Ascending aorta (tissue), 2 donors: ENCODE measurements at places on chromosomes 5 and 9. TPM values are rescaled to one million over a fixed set of nuclear protein-coding genes. Genes with fewer than 3 reads are reported as not detected.

DNA sequence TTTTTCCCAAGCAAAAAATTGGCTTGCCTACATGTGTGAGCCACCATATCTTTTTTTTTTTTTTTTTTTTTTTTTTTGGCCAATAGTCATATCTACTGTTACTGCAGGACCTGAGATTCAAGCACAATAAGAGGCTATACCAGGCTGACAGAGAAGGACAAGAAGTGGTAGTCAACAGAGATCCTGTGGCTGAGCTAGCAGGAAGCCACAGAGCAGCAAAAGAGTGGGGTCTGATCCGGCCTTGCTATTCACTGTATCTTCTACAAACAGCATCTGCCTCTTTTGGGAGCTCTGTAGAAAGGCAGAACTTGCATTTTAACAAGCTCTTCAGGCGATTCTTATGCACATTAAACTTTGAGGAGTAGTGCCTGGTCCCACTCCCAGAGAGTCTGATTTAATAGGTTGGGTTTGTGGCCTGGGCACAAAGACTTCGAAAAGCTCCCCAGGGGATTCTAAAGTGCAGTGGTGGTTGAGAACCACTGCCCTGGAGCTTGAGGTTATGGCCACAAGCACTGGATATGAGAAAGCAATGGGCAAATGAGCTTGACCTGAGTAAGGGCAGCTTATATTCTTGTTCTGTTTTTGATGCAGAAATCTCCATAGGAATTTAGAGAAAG lies 162.8 kb downstream of the PIK3R1 start:
- no peak overlapping the region for H3K4me3 ChIP-seq
- H3K36me3 ChIP-seq: no peaks in the 10 kb centered on the region
- no peaks in the 10 kb centered on the region for H3K27me3 ChIP-seq
- peak overlapping the region; percentile 56 for H3K27ac ChIP-seq
- H3K4me1 ChIP-seq: peaks cover 20% of the 10 kb centered on the region

Gene PRRT1B
- total RNA-seq: not detected

Gene HARS1
- 68.6 TPM for total RNA-seq

- no peaks in the 10 kb centered on the region for H3K27me3 ChIP-seq
- DNase-seq: no peak
- no peak overlapping the region for H3K27ac ChIP-seq
- H3K36me3 ChIP-seq: peaks cover 59% of the 10 kb centered on the region
These were observed 10.9 kb upstream of the HDHD3 start for GRCh38 chr9:113387560-113388230.

DNA sequence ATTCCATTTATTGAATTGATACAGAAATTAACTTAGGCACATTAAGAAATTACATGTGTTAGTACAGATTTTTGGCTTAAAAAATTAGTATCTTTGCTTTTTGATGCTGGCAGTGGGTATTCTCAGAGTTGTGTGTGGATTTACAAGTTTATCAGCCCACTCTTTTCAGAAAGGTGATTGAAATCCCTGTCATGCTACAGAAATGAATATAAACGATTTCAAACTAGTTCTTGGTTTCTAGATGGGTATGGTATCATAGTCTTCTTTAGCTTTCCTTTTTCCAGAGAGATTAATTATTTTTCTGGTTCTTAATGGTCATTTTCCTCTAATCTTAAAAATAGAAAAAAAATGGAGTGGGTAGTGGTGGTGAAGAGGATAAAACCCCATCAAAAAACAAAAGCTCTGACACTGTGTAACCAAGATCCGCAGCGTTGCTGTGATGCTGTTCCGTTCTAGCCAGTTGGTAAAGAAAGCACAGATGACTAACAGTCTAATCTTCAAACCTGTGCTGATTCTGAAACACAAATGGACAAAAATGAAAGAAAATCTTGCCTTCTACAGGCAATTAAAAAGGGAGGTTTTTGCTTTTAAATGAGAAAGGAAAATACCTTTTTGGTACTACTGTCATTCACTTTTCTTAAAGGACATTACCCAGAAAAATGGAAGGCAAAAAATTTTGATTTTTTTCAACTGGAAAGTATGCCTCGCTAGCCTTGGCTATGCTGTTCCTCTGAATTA lies 5.2 kb downstream of the LRRTM2 start:
- DNase-seq: no peak
- H3K4me1 ChIP-seq: no peaks in the 10 kb centered on the region
- no peaks in the 10 kb centered on the region for H3K27me3 ChIP-seq
- H3K27ac ChIP-seq: peak overlapping the region; percentile 31
- H3K4me3 ChIP-seq: peak overlapping the region; percentile 20

Gene IGIP
- total RNA-seq: 5.6 TPM

DNA sequence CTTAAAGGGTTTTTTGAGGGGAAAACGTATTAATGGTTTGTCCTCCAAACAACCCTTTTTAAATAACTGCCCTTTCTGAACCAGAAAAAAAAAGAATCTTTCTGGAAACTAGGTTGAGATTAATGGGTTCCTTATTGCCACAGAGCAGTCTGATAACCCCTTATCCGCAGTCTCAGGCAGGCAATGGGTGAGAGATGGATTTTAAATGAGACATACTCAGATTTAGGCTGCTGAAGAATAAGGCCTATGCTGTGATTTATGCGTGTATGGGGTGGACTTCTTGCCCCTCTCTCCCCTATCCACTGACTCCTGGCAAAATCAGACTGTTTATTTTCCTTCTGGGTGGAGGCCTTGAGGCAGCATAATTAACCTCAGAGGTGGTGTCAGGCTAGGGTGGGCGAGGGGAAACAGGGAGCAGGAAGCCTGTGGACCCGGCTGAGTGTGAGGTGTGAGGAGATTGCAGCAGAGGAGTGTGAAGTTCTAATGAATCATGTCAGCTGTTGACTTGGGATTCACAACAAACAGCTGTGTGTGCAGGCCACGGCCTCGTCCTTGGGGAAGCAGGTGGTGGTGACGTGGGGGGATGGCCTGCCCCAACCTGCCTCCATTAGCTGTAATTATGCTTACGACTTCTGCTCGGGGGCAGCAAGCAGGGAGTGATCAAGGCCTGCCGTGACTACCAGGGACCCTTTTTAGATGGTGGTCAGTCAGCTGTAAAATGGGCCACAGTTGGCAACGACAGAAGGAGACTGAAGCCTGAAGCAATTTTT lies 196.4 kb downstream of the SEMA6A start:
- no peak overlapping the region for H3K27ac ChIP-seq
- no peaks in the 10 kb centered on the region for H3K36me3 ChIP-seq
- H3K4me3 ChIP-seq: no peak overlapping the region

- DNase-seq: no peak
- H3K27ac ChIP-seq: no peak overlapping the region
- no peaks in the 10 kb centered on the region for H3K27me3 ChIP-seq
- no peak overlapping the region for H3K4me3 ChIP-seq
These were observed 211.4 kb upstream of the FTMT start for GRCh38 chr5:121640298-121640697.

DNA sequence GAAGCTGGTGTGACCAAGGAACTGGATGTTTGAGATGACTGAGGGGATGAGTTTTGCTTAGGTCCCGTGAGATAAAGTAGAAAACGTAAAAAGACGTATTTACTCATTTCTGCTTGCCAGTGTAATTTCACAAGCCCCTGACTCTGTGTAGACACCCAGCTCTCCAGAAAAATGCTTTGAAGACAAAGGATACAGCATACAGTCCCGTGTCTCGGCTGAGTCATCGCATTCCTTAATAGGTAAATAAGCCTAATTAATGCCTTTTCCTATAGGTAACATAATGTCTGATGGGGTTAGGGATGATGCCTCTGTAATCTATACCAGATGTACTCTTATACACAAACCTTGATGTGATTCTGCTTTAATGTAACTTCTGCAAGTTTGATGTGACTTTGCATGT lies 20.2 kb downstream of the S100Z start:
- no peaks in the 10 kb centered on the region for H3K27me3 ChIP-seq
- no peaks in the 10 kb centered on the region for H3K4me1 ChIP-seq
- no peaks in the 10 kb centered on the region for H3K36me3 ChIP-seq
- no peak for DNase-seq
- no peak overlapping the region for H3K27ac ChIP-seq
- H3K4me3 ChIP-seq: no peak overlapping the region

DNA sequence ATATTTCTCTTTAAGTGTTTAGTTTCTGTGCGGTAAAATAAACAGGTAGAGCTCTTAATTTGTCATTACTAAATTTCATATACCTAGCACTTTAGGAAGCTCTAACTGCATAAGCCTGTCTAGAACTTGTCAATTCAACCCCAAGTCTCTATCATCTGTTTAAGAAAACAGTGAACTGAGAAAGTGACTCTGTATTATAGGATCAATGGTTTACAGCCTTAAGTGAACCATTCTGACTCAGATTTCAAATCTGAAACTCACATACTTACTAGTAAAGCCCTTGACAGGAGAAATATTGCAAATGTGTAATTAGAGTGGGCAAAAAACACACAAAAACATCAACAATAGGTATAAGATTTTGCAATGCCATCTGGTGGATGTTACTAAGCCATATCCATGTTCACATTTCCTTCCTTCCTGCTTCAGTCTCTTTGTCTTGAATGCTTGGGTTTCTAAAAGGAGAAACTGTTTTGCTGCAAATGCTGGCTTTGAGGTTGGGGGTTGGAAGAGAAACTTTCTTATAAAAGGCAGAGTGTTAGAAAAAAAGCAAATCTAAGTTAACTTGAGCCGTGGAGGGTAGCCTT lies 101.8 kb downstream of the DOCK8 start:
- no peaks in the 10 kb centered on the region for H3K27me3 ChIP-seq
- DNase-seq: no peak
- H3K27ac ChIP-seq: no peak overlapping the region
- H3K36me3 ChIP-seq: no peaks in the 10 kb centered on the region
